NT2/D1 (cell line): ENCODE measurements at places on chromosomes 1 and 21.
A peak's percentile ranks its signal among the peaks of the same experiment; 100 is the strongest.

GRCh38 chr21:16343776-16344175 lies 614.0 kb downstream of the USP25 start:
- DNase-seq, result no peak

DNA sequence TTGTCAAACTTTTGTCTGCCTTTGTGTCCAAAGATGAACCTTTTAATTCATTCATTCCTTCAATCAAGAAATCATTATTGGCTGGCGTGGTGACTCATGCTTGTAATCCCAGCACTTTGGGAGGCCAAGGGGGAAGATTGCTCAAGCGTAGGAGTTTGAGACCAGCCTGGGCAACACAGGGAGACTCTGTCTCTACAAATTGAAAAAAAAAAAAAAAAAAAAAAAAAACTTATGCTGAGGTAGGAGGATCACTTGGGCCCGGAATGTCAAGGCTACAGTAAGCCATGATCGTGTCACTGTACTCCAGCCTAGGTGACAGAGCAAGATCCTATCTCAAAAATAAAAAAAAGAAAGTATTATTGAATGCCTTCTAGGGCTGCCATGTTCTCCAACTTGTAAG lies 51.3 kb upstream of the CXADR start:
- no peak for DNase-seq

- no peak for DNase-seq
Observed at GRCh38 chr1:232793944-232794343, 11.3 kb upstream of the MAP10 start.

DNA sequence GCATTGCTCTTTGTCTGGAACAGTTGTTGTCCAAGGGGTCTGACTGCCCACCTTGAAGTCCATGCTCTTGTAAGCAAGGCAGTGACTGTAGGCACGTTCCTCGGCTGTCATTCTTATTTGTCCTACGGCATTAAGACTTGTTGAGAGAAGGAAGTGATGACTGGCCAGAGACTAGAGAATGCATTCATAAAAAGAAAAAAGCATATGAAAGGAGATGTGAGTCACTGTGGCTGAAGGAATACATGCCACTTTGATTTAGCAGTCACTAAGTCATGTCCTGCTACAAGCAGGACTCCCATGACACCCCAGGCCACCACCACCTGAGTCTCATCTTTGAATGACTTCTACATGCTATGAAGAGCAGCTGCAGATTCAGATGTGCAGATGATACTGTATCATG lies 50.5 kb downstream of the CNN3 start:
- DNase-seq, result no peak

DNA sequence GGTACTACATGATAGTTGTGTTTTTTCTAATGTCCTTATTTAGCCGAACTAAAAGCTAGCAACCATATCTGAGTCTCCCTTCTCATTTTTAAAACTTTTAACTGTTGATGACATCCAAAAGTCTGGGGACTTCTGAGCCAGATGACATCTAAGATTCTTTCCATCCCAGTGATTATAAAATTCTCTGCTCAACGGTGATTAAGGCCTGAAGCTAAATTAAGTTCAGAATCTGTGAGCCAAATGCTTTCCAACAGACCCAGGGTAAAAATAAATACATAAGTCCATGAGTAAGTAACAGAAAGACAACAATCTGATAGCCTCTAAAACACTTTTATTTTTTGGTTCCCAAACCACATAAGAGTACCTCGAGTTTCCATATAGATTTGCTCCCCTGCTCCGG lies 13.1 kb upstream of the PTP4A2 start:
- no peak for DNase-seq

- no peak for DNase-seq
Observed at GRCh38 chr1:168775366-168775765, 46.4 kb upstream of the DPT start.

DNA sequence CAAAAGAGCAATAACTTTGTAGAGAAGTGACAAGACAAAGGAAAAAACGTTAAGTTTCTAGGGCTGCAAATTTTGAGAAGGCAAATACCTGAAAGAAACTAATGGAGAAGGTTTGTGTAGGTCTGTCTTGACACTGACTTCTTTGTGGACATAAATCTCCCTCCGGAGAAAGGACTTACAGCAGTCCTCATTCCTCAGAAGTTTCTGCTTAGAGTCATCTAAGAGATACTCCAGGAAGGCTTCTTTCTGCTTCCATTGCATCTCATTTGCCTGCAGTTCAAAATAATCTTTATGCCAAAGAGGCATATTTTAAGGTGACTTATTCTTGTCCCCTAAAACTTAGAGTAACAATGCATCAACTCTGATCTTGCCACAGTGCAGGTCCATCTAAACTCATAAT lies 4.4 kb upstream of the C4BPB start:
- DNase-seq, result no peak

- DNase-seq, result no peak
Observed at GRCh38 chr1:219566951-219567947, 45.7 kb downstream of the ZC3H11B start.

DNA sequence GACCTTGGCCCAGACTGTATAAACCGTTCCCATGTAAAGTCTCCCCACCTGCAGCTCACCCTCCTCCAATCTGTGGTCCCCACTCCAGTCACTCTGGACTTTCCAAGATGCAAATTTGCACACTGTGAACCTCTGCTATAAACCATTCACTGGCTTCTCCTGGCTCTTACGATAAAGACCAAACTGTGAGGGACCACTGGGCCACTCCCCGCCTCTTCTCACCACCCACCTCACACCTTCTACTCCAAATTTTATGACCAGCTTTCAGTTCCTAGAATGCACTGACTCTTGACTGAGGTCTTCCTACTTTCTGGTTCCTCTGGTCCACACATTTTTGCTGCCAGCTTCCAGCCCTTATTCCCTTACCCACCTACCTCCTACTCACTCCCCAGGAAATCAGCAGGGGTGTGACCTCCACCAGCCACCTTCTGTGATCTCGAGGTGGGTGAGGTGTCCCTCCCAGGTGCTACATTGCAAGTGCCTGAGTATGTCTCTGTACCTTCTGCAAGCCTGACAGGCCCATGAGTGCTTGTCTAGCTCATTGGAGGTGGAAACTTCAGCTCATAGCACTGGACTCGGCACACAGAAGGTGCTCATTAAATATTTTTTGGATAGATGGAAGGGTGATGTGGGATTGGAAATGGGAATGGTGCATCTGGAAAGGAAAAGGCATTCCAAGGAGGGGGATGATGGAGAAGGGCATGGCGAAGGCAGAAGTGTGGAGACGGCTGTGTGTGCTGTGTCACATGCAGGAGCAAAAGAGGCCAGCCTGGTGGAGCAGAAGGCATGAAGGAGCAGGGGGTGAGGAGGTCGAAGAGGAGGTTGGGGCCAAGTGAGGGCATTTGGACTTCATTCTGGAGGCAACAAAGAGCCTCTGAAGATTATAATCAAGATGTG lies 15.6 kb upstream of the CSF1 start:
- no peak for DNase-seq

- DNase-seq, result no peak
Observed at GRCh38 chr1:171427852-171428471, 57.4 kb upstream of the PRRC2C start.

GRCh38 chr1:87918398-87918797 lies 589.7 kb downstream of the LMO4 start:
- DNase-seq, result no peak

GRCh38 chr1:185974367-185975170 lies 240.4 kb downstream of the HMCN1 start:
- no peak for DNase-seq

DNA sequence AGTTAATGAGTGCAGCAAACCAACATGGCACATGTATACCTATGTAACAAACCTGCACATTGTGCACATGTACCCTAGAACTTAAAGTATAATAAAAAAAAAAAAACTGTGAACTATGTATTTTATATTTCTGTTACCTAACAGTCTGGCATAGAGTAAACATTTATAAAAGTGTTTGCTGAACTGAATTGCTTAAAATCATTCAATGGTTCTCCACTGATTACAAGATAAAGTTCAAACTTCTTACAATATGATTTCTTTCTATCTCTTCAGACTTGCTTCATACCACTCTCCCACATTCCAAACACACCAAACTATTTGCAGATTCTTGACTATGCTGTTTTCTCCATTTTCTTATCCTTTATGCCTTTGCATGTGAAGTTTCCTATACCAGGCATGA lies 89.9 kb downstream of the UROD start:
- no peak for DNase-seq

GRCh38 chr1:199854686-199855321 lies 172.7 kb upstream of the NR5A2 start:
- no peak for DNase-seq

DNA sequence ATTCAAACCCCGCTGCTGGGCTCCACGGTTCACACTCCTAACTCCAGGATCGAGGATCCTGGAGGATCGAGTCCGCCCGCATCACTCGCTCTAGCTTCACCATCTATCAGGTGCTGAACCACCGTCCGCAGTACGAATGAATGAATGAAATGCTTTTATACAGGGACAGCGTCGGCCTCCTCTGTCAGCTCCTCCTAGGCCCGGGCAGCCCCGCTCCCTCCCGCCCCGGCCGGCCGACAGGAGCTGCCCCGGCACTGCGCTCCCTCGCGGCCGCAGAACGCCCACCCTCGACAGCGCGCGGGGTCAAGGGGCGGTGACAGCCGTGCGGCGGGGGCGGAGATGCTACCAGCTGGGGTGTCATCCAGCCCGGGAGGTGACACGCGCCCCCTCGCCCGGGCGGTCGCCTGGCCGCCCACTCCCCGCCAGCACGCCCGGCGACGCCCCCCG lies 520 bp downstream of the ZBTB17 start:
- no peak for DNase-seq

GRCh38 chr1:88799491-88799890 lies 91.9 kb downstream of the GTF2B start:
- no peak for DNase-seq

DNA sequence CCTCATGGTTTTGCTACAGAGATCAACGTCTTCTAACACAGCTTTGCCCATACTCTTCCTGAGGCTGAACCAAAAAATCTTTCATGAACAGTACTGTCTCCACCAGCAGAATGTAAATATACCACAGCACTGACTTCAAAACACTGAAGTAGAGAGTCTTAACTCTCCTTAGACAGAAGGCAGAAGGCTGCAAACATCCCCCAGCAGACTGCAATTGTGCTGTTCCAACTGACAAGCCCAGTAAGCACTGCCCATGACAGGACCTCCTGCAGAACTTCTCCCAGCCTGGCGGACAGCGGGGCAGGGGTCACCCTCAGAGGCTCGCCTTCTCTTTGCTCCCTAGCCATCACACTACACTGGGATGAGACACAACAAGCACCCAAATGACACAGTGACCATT lies 218.7 kb downstream of the RERE start:
- DNase-seq, result no peak

DNA sequence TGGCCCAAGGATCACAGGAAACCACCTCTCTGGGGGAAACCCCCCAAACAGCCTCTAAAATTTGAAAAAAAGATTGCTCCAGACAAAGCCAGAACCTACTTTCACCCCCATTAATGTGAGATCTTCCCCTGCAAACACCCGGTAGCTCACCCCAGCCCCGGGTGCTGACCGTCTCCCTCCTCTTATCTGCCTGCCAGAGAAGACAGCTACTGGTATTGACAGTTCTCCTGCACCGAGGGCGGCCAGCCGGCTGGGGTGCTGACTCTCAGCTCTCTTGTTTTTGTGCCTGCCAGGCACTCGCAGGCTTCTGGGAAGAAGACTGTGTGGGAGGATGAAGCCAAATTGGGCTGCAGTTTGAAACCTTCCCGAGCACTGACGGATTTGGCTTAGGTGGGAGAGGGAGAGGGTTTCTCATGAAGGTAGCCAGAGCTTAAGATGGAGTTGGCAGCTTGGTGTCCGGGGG lies 48.2 kb downstream of the RASSF5 start:
- DNase-seq, result no peak

GRCh38 chr1:94543893-94544635 lies 2.5 kb upstream of the F3 start:
- no peak for DNase-seq

- no peak for DNase-seq
Observed at GRCh38 chr1:87759421-87760087, 430.9 kb downstream of the LMO4 start.

GRCh38 chr1:199778324-199778955 lies 249.1 kb upstream of the NR5A2 start:
- DNase-seq, result no peak

DNA sequence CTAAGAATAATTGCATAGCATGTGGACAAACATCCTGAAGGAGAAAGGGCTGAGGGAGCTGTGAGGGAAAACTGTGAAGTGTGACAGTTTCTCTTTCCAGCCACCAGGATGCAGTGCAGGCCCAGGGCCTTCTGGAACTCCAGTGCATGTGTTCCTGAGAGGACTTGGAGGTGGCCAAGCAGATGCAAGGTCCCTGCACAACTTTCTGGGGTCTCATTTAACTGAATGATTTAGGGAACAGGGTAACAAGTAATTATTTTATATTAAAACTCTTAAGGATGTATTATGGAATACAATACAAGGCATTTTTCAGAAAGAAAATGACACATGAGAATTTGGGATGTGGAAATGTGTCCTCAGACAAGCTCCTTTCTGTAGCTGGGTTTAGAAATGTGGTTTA lies 61.2 kb upstream of the MCOLN3 start:
- DNase-seq, result peak; percentile 75

- no peak for DNase-seq
Observed at GRCh38 chr1:8283058-8283884, 34.6 kb upstream of the SLC45A1 start.

GRCh38 chr21:46555678-46556077 lies 49.2 kb downstream of the S100B start:
- no peak for DNase-seq

GRCh38 chr1:183003203-183003602 lies 20.0 kb upstream of the LAMC1 start:
- no peak for DNase-seq

GRCh38 chr1:155649676-155650075 lies 38.9 kb downstream of the YY1AP1 start:
- no peak for DNase-seq
